Dermis blood vessel endothelial cell (primary cell): ENCODE measurements at places on chromosomes 3 and 15. TPM values are rescaled to one million over a fixed set of nuclear protein-coding genes. Genes with fewer than 3 reads are reported as not detected.

ZIC4 gene
- not detected in 2 replicates for total RNA-seq

TNNC1 gene
- total RNA-seq, result not detected in 2 replicates

IFT80 gene
- total RNA-seq, result 28.6 and 31.4 TPM in 2 replicates

ALPK3 gene
- 38.8 and 64.6 TPM in 2 replicates for total RNA-seq

ISLR2 gene
- total RNA-seq, result not detected in 2 replicates
